ENCODE measurements at places on chromosomes 6 and 20.

GRCh38 chr6:152241013-152241766 lies 396.0 kb downstream of the SYNE1 start:
- DNase-seq: no peak
- no peaks in the 10 kb centered on the region for H3K4me1 ChIP-seq
- no peaks in the 10 kb centered on the region for H3K36me3 ChIP-seq
- no peak overlapping the region for H3K27ac ChIP-seq
- no peak overlapping the region for H3K4me3 ChIP-seq

DNA sequence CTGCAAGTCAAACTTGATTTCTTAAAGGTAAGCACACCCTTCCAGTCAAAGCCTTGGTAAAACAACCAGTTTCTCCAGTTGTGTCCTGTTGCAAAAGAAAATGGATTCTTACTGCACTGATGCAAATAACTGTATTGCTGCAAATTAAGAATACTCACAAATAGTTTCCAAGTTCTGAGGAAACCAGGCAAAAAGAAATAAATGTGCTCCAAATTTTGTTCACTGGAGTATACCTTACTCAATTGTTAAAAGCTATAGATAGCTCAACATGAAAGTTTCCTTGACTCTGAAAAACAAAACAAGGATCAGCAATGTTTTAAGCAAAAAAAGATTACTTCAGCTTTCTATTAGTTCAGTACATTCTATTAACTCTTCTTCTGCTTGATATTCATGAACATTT lies 75.2 kb downstream of the SLC16A10 start:
- DNase-seq: no peak
- no peaks in the 10 kb centered on the region for H3K36me3 ChIP-seq
- H3K4me1 ChIP-seq: no peaks in the 10 kb centered on the region
- H3K4me3 ChIP-seq: no peak overlapping the region

- peaks cover 50% of the 10 kb centered on the region for H3K4me1 ChIP-seq
- H3K27me3 ChIP-seq: no peaks in the 10 kb centered on the region
- H3K4me3 ChIP-seq: peak overlapping the region; percentile 78
- H3K27ac ChIP-seq: no peak overlapping the region
- no peak for DNase-seq
Observed at GRCh38 chr20:41139227-41140093, 2.1 kb downstream of the PLCG1 start.

GRCh38 chr6:36985417-36985807 lies 584 bp downstream of the MTCH1 start:
- no peak overlapping the region for H3K27ac ChIP-seq
- peaks cover 9% of the 10 kb centered on the region for H3K27me3 ChIP-seq
- no peaks in the 10 kb centered on the region for H3K36me3 ChIP-seq
- H3K4me3 ChIP-seq: no peak overlapping the region
- H3K4me1 ChIP-seq: peaks cover 34% of the 10 kb centered on the region

- H3K27ac ChIP-seq: no peak overlapping the region
- no peak overlapping the region for H3K4me3 ChIP-seq
- H3K36me3 ChIP-seq: no peaks in the 10 kb centered on the region
Observed at GRCh38 chr6:14276667-14277404, 159.3 kb downstream of the CD83 start.

Measured in Calu3 (cell line).